ENCODE measurements at places on chromosomes 6 and 20.

- DNase-seq: no peak
Observed at GRCh38 chr20:37439223-37439933, 81.7 kb upstream of the NNAT start.

DNA sequence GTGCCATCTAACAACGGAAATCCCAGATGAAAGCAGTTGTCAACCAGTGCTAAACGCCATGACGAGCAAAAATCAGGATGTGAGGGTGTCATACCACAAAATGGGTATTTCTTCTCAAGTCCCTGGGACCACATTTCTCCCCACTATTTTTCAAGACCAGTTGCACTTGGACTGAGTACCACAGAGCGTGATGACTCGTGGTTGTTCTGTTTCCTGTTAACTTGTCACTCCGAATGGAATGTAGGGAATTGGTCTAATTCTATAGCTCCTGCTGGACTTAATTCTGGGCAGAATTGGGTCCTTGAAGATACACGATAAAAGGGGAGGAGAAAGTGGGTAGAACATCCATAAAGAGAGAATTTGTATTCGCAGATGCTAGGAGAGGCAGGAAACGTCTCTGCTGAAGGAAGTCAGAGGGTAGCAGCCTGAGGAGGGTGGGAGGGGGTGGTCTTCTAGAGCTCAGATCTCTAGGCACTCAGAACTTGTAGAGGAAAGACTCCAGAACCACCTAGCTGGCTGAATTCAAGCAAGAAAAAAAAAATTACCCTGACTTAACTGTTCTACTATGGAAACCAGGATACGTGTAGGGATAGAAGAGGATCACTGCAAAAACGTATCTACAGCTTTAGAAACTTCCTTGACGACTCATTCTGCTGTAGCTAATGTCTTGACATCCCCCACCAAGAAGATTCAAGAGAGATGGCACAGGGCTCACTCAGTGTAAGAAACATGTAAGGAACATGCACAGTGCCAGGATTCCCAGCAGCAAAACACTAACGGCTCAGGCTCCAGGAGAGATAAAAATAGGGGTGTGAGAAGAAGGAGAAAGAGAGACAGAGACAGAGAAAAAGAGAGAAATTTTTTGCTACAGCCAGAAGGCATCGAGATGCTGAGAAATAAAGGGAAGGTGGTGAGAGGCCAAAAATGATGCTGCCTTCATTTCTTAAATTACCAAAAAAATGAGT is 494.7 kb downstream of the CD83 start:
- no peak for DNase-seq

DNA sequence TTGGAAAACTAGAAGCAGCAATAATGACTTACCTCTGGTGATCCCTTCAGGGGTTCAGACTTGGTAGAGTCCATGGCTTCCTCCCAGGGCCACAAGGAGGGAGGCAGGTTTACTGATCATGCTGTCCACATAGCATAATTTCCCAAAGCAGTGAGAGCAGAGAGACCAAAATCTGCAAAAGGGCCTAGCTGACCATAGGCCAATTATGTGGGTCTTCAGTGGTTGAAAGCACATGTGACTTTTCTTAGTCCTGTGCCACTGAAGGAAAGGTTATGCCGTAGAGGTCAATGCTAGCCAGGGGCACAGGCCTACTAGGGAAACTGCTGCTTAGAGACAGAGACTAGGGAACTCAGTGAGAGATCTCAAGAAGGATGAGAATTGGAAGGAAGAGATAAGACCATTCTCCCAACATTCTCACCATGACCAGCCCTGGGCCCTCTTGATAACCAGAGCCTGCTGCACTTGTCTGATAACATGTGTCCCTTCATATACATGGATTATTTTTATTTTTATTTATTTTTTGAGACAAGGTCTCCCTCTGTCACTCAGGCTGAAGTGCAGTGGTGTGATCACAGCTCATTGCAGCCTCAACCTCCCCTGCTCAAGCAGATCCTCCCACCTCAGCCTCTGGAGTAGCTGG is 2.0 kb upstream of the GTPBP2 start:
- no peak for DNase-seq

GRCh38 chr6:131688286-131688685 is 12.9 kb downstream of the OR2A4 start:
- DNase-seq: no peak

- DNase-seq: no peak
Observed at GRCh38 chr20:45426320-45427016, 10.5 kb downstream of the PIGT start.

GRCh38 chr20:57743450-57744095 is 33.8 kb upstream of the PMEPA1 start:
- no peak for DNase-seq

GRCh38 chr20:42920776-42921175 is 268.9 kb downstream of the PTPRT start:
- no peak for DNase-seq

DNA sequence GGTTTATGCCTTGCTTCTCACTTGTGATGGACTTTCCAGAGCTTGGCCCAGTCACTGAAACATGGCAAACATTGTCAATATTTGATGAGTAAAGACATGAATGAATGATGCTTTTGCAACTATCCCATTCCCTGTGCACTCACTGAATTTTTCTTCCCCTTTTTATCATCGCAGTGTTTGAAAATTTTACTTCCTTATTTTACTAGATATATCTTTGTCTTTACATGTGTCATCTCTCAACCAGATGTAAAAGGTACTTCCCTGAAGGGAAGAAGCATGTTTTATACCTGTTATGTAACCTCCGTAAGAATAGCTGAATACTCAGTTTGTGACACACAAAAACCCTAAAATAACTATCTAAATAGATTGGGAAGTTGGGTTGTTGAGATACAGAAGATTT is 544.7 kb upstream of the FLRT3 start:
- no peak for DNase-seq

- DNase-seq: no peak
Observed at GRCh38 chr6:133814797-133815196, 74.1 kb upstream of the TCF21 start.

DNA sequence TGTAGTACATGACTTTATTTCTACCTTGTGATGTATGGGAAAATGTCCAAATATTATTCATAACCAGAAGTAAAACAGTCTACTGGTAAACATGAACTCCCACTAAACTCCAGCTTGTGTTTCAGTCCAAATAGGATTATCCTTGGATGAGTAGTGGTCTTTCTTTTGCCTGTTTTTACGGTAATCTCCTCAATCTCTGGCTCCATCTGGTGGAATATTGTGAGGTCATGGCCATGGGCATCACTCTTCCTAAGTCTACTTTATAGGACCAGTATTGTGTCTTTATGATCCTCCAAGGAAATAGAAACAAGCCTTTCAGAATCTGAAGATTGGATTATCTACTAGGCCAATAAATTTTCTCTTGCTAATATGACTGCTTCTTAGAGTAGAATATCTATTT is 505.0 kb downstream of the BMP2 start:
- no peak for DNase-seq

DNA sequence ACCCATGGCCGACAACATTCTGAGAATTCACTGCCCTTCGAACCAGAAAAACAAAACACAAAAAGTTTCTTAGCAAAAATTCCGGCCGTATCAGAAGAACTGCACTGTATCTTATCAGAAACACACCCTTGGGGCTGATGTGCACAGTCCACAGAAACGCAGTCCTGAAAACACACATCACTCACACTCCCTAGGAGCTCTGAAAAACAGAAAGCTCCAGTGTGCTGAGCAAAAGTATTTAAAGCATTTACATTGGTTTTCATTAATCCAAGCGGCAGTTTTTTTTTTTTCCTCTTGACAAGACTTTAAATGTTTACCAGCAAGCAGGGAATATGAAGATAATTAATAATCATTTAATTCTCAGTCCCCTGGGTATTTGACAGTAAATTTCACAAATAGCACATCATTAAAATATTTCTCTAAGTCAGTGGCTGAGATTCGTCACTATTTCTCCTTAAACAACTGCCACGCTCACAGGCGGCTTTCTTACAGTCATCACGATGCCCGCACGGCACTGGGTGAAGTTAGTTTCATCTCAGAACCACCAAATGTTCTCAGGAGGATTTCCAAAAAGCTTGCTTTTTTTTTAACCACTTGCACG is 13.3 kb downstream of the NFATC2 start:
- peak; percentile 41 for DNase-seq

- no peak for DNase-seq
Observed at GRCh38 chr20:31948008-31948407, 3.8 kb downstream of the PDRG1 start.

DNA sequence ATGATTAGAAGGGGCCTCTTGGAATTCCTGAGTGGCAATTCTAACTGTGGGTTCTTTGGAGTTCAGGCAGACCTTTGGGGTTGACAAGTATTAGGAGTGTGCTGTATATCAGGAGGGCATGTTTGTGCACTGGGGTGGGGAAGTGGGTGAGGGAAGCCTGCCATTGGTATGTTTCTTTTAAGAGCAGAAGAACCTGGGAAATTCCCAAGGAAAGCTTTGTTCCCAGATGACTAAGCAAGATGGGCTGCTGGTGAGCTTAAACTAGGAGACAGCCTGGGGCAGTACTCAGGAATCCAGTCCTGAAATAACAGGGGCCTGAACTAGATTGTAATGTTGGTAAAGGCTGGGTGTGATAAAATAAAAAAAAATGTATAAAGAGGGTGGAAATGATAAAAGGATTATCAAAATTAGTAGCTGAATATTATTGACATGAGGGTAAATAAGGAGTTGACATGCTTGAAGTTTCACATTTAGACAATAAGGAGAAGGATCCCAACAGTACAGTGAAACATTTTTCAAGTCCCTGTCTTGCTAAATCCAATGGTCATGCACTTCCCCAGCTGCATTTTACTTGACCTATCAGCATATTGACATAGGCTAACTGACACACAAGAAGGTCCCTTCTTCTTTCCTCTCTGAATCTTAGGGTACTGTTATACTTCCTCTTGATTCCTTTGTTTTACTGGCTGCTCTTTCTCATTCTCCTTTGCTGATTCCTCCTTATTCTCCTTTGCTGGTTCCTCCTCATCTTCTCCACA is 18.4 kb upstream of the IFNGR1 start:
- no peak for DNase-seq

DNA sequence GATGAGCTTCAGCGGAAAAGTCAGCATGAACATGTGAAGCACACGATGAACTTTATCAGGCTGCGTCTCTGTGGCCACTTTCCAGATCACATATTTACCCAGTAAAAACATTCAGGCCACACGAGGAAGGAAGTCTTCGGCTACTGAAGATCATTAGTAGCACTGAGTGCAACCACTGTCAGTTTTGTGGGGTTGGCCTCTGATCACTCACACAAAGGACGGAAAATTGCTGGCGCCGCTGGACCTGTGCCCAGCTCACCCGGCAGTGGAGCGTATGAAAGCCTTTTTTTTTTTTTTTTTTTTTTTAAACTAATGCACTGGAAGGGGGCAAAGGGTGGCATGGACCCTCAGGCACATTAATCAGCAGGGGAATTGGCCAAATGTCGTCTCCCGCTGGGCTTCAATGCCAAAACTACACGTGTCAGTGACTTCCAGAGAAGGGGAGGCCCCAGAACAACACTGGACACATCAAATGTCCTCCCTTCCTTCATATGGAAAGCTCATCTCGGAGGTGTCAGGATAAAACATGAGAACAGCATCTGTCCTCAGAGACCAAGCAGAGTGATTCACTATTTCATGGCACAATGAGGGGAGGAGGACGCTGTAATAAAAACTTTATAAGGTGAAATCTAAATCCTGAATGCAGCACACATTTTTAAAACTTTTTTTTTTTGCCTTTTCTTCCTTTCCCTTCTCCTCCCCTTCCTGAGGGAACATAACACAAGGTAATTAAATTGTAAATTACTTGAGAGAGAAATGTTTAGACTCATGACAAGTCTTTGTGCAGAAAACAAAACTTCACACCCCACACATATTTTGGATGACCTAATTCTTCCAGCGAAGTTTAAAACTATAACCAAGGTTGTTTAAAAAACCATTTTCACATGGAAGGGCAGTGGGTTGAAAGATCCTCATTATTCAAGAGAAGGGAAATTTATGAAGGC is 223.4 kb downstream of the FOXC1 start:
- DNase-seq: no peak

GRCh38 chr6:75855052-75855451 is 106.0 kb downstream of the MYO6 start:
- DNase-seq: no peak

GRCh38 chr6:90695316-90695715 is 108.4 kb upstream of the MAP3K7 start:
- no peak for DNase-seq

GRCh38 chr20:41443691-41444090 is 77.1 kb upstream of the EMILIN3 start:
- no peak for DNase-seq

GRCh38 chr6:134822920-134823709 is 126.8 kb downstream of the ALDH8A1 start:
- DNase-seq: no peak

GRCh38 chr6:114712129-114712662 is 369.4 kb upstream of the HS3ST5 start:
- DNase-seq: no peak

GRCh38 chr20:21322921-21323331 is 19.8 kb downstream of the XRN2 start:
- DNase-seq: no peak

DNA sequence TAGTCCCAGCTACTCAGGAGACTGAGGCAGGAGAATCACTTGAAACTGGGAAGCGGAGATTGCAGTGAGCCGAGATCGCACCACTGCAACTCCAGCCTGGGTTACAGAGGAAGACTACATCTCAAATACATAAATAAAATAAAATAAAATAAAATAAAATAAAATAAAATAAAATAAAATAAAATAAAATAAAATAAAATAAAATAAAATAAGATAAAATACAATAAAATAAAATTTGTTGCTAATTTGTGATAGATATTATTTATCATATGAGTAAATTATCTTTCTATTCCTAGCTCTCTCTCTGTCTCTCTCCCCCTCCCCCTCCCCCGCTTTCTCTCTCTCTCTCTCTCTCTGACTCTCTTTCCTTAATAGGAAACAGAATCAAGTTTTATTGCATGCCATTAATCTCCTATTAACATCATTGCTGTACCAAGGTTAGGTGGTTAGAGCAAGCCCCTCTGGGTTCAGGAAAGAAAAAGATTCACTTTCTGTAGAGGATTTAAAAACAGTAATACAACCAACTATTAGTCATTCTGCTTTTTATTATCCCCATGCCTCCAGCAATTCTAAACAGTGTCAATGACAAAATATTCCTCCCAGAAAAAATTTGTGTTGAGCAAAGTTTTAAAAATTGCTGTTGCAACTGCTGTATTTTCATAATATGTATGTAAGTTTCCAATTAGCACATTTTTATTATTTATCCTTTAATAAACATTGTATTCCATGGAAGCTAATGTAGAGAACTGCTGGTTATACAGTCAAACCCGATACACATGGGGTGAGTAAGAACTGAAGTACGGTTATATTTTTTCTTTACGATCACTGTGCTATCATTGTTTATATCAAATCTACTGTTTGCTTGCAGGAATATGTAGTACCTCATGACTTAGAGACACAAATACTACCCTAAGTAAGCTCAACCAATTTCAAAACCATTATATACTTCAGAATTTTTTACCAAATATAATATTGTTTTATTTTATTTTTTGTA is 22.1 kb downstream of the BMP5 start:
- DNase-seq: no peak

- DNase-seq: no peak
Observed at GRCh38 chr20:25053255-25054031, 4.5 kb downstream of the ACSS1 start.

Data from stimulated activated CD8-positive, alpha-beta memory T cell treated with anti-CD3 and anti-CD28 coated beads, Interleukin-4, amount 100 ng/mL, for 24 hours (primary cell).